Activated CD8-positive, alpha-beta memory T cell treated with anti-CD3 and anti-CD28 coated beads for 1 hour (primary cell): ENCODE measurements at places on chromosomes 3 and 15.

DNA sequence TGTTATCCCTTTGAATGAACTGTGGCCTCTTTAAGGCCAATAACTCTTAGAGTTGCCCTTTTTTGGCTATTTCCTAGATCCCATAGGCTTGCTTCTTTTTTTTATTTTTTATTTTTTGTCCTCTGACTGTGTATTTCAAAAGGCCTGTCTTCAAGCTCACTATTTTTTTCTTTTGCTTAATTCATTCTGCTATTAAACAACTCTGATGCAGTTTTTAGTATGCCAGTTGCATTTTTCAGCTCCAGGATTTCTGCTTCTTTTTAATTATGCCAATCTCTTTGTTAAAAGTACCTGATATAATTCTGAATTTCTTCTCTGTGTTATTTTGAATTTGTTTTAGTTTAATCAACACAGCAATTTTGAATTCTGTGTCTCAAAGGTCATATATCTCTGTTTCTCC lies 912.1 kb downstream of the PLOD2 start:
- no peak for DNase-seq

- DNase-seq, result no peak
Observed at GRCh38 chr15:60044636-60045270, 40.6 kb downstream of the FOXB1 start.

- no peak for DNase-seq
Observed at GRCh38 chr3:19901337-19901736, 32.7 kb downstream of the EFHB start.

DNA sequence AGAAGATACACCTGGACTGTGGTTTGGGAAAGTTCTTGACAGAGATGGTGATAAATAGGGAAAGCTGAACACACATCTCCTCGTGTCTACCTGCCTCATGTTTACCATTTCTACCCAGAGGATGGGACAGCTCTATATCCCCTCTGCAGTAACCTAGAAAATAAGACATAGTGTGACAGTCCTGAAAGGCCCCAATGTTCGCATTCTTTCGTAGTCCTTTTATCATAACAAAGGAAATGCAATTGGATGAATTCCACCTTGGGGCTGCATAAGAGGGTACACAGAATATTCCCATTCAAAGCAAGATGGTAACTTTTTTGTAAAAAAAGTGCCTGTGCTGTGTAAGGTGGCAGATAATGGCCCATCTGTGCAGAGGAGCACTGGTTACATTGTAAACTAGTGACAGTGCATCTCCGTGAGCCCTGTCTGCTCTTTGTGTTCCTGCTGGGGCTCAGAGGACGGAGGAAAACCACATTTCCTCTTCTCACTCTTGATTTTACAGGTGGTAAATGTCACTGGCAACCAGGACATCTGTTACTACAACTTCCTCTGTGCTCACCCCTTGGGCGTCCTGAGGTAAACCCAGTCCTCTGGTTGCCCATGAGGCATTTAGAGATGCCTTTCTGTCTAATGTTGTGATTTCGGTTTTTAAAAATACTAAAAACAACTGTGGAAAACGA lies 74.3 kb downstream of the SIDT1 start:
- no peak for DNase-seq

DNA sequence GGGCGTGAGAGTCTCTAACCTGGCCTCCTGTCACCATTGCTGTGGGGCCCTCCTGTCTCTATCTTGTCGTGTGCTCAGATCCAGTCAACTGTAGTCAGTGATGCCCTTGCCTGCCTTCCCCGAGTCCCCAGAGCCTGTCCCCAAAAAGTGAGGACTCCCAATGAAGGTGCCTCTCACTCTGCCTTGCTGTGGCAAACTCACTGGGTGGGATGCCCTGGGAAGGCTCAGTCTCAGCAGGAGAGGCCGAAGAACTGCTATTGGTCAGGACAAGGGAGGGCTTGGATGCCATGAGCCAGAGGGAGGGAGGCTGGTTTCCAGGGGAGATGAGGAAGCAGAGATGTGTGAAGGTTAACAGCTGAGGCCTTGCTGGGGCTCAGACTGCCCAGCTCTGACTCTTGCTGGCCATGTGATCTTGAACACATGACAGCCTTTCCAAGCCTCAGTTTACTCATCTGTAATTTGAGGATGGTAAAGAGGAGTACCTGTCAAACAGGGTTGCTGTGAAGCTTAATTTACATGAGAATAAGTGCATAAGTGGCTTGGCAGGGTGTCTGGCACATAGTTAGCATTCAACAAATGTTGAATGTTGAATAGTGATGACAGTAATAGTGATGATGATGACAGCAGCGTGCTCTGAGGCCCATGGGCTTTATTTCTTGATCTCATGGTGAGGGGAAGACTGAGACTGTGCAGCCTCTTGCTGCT lies 8.2 kb downstream of the KY start:
- no peak for DNase-seq

GRCh38 chr3:46371519-46372340 lies 984 bp downstream of the CCR5 start:
- DNase-seq, result no peak

- no peak for DNase-seq
Observed at GRCh38 chr3:65953301-65953812, 85.4 kb downstream of the MAGI1 start.

DNA sequence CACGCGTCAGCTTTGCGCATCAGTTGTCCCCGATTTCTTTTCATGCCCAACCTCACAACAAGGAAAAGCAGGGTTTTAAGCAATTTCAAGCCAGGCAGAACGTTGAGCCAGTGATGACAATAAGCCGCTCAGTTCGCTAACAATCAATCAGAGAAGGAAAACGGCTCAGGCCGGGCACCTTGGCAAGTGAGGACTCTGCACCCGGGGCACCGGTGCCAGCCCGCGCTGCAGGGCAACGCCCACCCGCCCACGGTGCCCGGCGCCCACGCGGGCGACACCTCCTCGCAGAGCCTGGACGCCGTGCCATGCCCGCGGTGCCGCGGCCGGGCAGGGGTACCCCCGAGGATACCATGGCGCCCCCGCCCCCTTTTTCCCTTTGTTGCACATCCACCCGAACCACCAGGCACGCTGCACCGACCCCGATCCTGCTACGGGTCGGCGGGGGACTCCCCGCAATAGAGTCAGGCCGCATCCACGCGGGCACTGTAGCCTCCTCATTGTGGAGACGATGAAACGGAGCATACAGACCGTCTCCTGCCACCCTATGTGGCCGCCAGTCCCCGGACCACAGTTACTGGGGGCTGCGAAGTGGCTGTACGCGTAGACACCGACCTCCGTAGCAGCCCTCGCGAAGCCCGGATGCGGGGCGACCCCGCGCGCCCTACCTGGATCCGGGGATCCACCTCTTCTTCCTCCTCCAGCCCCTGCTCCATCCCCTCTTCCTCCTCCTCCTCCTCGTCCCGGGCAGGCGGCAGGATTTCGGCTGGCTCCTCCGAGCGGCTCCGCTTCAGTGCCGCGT lies 581 bp downstream of the SH3BP5 start:
- DNase-seq, result no peak

DNA sequence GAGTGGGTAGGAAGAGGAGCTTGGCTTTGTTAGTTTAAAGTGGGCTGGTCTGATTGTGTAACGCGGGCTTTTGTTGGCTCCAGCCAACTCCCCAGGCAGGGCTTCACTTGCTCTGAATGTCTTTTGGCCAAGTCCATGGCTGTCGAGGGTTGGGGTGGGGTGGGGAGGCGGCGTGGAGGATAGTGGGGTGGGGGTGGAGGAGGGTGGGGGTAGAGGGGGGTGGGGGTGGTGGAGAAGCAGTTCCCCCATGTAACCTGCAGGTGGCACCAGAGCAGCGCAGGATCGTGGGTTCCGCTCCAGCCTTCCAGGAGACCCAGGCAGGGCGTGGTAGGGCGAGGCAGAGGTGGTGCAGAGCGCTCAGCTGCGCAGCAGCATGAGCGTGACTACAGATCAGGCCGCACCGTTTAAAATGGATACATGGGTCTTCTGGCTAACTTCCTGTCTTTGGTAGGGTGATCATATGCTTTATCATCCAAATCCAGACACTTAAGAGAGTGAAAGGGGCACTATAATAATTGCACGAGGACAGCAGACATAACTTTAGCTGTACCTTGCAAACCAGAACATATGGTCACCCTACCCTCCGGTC lies 28.3 kb downstream of the GOLGA6A start:
- DNase-seq, result peak; percentile 35

GRCh38 chr15:40543082-40543481 lies 21.8 kb downstream of the CCDC32 start:
- DNase-seq, result no peak

DNA sequence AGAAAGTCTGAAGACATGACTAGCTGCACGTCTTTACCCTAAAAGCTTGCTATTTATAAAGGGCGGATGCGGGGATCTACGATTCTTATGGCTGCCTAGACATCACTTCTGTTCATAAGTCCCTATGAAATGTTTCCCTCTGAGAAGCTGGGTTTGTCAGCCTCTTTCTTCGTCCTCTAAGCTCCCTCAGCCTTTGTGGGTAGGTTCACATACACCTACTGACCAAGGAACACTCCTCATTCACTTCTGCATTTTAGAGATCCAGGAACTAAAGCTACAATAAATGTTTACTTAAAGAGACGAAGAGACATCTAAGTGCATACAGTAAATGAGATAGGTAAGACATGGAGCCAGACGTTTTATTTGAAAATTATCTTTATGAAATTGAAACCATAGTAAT lies 16.7 kb upstream of the RAMAC start:
- no peak for DNase-seq

DNA sequence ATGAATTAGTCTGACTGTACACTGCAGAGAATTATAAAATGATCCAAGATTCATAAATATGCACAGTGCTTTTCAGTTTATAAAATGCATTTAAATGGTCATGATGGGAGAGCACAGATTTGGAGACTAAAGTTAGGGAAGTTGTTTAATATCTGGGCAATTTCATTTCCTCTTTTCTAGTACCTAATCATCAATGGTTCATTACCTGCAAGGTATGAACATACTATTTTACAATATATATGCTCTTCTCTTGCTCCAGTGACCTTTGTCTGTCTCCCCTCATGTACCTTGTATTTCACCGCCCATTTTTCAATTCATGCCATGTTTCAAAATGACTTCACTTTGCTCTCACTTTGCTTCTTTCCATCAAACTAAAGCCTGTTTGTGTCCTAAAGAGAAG lies 114.5 kb downstream of the SUCNR1 start:
- DNase-seq, result no peak

DNA sequence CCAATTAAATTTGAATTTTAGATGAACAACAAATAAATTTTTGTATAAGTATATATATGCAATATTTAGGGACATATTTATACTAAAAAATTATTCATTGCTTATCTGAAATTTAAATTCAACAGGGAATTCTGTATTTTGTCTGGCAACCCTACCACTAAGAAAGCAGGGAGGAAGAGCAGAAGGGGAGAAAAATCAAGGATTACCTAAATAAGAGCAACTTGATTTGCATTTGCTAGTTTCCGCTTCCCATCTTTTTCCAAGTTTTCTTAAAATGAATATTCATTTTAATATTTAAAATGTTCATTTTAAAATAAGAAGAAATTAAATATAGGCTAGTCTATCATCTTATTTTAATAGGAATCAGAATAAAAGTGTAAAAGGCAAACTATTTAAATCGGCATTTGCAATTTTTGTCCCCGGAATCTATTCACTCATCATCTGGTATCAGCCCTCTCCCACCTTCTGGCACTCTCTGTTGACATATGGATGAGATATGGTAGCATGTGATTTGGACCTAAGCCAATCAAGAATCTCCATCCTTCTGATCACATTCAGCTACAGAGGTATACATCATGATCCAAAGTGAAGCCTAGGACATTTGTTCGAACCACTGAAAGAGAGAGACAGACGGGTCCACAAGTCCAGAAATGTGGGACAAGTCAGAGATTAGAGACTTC lies 82.6 kb downstream of the TRANK1 start:
- no peak for DNase-seq

GRCh38 chr15:61807281-61807929 lies 252.8 kb downstream of the VPS13C start:
- no peak for DNase-seq

GRCh38 chr15:93217343-93217742 lies 128.3 kb upstream of the RGMA start:
- DNase-seq, result no peak

- no peak for DNase-seq
Observed at GRCh38 chr15:67504796-67505195, 16.1 kb upstream of the C15orf61 start.

DNA sequence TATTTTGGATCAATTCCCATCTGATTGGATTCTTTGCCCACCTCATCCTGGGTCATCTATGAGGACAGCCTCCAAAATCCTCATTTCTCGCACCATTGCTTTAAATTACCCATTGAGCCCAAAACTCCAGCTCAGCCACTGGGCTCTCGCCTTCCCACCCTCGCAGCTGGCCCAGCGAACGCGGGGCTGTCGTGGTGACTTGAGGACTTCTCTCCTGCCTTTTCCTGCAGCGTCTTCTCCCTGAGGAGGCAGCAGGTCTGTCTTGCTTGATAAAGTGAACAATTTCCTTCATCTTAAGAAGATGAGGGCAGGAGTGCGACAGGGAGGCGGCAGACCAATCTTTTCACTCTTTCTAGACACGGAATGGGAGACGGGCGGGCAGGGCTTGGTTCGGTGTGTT lies 33.0 kb upstream of the SNRPA1 start:
- DNase-seq, result no peak

- DNase-seq, result no peak
Observed at GRCh38 chr3:24242012-24242698, 252.5 kb downstream of the THRB start.

DNA sequence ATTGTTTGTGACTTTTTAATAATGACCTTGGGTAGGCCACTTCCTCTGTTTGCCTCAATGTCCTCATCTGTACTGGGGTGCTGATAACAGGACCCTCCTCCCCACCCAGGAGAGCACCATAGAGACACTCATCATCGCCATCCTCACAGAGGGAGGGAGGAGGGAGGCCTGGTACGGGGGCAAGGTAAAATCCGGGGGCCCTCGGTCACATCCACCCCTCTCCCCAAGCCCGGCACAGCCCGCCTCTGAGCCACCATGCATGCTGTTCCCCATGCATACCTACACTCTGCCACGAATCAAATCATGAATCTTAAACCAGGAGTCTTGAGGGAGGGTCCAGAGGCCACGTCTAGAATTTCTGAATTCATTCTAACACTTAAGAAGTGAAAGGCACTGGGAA lies 74.9 kb upstream of the IQSEC1 start:
- DNase-seq, result no peak

GRCh38 chr3:137191951-137192350 lies 234.2 kb downstream of the IL20RB start:
- no peak for DNase-seq

DNA sequence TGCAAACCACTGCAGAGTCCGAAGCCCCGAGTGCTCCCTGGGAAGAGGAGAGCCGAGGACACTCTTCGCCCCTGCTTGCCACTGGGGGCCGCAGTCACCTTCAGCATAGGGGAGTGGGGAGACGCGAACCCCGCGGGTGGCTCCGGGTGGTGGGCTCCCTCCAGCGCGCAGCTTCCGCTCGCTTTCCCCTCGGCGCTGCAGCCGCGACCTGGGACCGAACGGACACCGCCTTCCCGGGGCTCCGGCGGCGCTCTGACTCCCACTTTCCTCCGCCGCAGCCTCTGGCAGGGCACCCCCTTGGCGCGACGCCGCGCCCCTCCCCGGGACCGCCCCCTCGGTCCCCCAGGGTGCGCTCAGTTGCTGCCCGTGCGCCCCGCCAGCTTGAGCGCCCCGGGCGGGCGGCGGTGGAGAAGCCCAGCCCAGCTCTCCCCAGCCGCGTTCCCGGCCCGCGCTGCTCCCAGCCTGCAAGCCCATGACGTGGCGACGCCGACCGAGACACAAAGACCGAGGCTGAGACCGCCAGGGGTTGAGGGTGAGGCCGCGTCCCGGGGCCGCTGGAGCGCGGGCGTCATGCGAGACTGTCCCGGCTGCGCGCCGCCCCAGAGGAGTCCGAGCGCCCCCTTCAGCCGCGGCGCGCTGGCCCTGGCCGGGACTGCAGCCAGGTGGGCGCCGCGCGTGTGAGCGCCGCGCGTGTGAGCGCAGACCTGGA lies at the start of gene MINAR1:
Gene MINAR1 (plus strand): TSS at position 701 of the 709 bp plus-strand sequence. CDS start 23,812 bp downstream, outside the sequence.
- DNase-seq, result no peak

- DNase-seq, result no peak
Observed at GRCh38 chr3:117408811-117409210, 699.2 kb downstream of the TUSC7 start.
